CD8-positive, alpha-beta T cell (primary cell): ENCODE measurements at places on chromosomes 4 and X.

DNA sequence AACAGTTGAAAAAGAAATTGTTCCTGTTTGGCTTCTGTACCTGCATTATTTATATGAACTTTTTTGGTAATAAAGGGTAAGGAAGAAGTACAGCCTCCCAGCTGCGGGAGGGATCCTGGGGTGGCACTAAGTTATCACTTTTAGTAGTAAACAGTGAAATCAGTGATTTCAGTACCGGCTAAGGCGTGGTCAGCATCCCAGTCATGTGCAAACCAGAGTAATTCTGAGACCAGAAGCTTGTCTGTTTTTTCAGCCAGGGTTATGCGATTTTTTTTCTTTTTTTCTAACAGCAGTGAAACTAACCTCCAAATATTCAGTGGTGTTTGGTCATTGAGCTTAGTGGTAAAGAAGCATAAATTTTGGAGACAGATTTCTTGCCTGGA lies 3.3 kb downstream of the EGF start:
- no peak for DNase-seq

DNA sequence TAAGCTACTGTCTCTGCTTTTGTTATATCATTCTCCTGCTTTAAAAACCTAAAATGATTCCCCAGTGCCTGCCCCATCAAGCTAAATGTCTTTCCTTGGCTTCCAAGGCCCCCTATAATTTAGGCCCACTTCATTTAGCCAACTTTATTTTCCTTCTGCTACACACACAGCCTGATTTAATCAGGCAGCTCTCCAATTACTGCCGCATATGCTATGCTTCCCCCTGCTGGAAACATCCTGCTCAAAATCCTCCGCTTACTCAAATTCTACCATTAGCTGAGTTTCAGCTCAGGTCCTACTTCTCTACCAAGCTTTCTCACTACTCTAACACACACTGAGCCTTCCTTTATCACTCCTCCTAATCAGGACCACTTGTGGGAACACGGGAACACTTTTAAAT lies 17.0 kb downstream of the LAMP2 start:
- no peak for DNase-seq

GRCh38 chr4:142318280-142318679 lies 527.8 kb downstream of the INPP4B start:
- no peak for DNase-seq

- no peak for DNase-seq
Measured at GRCh38 chrX:72351606-72352334, 46.1 kb upstream of the CITED1 start.
